ENCODE measurements at places on chromosomes 12 and 14.

DNA sequence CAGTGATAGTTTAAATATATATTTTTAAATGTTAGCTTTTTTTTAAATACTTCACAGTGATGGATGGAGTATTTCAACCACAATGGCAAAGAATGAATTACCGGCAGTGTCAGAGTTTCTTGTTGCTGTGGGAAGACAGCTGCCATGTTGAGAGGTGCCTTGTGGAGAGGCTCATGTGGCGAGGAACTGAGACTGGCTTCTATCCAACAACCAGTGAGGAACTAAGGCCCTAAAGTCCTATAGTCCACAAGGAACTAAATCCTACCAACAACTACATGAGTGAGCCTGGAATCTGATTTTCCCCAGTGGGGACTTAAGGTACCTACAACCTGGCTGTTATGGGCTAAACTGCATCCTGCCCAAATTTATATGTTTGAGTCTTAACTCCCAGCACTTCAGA is 220.2 kb upstream of the PLEKHG7 start:
- no peak for DNase-seq

GRCh38 chr12:54030889-54031471 is 1.9 kb upstream of the HOXC5 start:
- DNase-seq = no peak

DNA sequence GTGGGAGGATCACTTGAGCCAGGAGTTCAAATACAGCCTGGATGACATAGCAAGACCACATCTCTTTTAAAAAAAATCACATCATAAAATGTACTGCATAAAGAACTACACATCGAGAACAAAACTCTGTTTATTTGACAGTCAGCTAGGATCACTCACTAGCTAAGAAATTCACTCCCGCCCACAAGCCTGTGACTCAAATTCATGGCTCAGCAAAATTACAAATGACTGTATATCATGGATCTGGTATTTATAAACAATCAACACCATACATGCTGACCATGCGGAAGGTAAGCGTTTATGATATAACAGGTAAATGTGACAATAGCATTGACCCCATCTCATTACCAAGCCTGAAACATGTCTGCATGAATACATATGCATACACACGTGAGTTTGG is 206.5 kb downstream of the EFCAB11 start:
- no peak for DNase-seq

GRCh38 chr12:132560614-132561426 is 49.6 kb downstream of the LRCOL1 start:
- no peak for DNase-seq

DNA sequence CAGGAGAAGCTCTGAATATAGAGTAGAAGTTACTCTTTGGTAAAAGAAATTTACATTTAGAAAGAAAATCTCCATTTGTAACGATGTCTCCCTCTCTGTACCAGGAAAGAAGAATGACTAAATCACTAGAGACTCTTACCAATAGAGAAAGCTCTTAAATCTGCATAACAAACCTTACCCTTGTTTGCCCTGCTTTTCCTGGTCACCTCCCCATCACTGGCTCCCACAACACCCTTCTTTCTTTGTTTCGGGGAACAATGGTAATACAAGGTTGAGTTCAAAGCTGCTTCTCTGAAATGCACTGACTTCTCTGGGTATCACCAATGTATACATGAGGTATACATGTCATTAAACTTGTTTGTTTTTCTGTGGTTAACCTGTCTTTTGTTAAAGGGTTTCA is 351.1 kb upstream of the FLRT2 start:
- DNase-seq = no peak

DNA sequence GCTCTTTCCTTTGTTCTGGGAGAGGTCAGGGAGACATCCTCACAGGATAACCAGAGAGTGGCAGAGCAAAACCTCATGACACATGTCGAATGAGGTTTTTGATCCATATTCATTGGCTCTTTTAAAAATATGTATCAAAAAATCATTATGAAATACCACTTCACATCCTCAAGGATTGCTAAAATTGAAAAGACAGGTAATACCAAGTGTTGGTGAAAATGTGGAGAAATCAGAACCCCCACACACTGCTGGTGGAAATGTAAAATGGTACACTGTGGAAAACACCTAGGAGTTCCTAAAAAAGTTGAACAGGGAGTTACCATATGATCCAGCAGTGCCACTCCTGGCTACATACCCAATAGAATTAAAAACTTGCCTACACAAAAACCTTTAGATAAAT is 107.8 kb upstream of the ARID2 start:
- DNase-seq = no peak
